ENCODE measurements at places on chromosomes 5 and 9.

GRCh38 chr5:72265032-72265877 is 54.8 kb downstream of the MRPS27 start:
- DNase-seq = no peak

DNA sequence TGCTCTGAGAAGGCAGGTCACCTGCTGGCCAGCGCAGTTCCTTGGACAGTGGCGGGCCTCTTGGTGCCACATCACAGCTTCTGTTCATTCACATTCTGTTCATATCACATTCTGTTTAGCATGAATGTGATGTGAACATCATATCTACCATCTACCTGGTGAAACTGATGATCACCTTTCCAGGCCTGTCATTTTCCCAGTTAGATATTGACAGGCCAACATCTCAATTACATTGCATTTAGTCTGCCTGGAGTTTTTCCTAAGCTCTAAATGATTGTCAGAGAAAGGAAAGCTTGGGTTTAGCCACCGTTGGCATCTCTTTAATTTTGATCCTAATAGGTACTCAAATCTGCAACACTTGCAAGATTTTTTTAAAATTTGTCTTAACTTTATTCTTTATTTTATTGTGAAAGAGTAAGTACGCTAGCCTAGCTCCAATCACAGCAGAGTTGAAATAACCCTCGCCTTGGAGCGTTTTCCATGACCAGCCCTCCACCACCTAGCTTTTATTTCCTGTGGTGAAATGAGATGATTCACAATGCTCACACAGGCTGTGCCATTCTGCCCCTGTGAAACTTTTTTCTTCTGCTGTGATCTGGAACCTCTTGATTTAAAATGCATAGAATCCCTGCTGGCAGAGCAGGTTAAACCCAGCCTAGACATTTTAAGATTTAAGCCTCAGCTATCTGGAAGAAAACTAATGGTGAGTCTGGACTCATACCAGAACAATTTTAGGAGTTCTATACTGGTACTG is 225.0 kb downstream of the ESM1 start:
- no peak for DNase-seq

DNA sequence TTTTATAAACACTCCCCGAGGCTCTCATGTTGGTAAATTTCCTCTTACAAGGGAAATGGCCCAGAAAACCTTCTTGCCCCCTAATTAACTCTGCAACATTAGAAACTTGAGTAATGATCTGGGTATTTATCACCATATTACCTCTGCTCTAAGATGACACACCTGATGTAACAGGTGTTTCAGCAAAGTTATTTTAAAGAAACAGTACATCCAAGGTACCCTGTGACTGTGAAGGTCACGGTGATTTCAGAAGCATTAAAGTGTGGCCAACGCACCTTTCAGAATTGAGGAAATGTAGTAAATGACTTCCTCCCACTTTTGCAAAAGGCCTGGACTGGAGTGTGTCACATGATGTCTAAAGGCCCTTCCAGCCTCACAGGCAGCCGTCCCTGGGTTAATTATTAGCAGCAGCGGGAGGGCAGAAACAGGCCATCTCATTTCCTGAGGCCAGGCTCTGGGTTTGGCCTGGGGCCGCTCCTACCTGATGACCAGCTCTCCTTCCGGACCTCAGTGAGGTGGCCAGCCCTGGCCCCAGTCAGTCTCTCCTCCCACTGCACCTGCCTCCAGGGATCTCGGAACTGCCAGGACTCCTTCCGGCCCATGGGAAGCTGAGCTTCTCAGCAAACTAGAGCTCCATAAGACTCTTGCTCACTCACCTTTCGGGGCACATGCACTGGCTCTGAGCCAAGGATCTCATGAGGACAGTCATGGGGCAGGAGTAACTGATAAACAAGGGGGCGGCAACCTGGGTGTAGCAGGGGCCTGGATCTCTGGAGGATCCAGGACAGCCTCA is 20.7 kb downstream of the PTPN3 start:
- peak; percentile 41 for DNase-seq

GRCh38 chr5:36946101-36946500 is 69.5 kb downstream of the NIPBL start:
- DNase-seq = no peak

GRCh38 chr9:23821375-23822181 is 4.5 kb downstream of the ELAVL2 start:
- DNase-seq = peak; percentile 76

- DNase-seq = peak; percentile 66
Measured at GRCh38 chr9:111914749-111915424, 18.3 kb downstream of the UGCG start.

- DNase-seq = no peak
Measured at GRCh38 chr9:110016340-110016739, 191.6 kb downstream of the C9orf152 start.

DNA sequence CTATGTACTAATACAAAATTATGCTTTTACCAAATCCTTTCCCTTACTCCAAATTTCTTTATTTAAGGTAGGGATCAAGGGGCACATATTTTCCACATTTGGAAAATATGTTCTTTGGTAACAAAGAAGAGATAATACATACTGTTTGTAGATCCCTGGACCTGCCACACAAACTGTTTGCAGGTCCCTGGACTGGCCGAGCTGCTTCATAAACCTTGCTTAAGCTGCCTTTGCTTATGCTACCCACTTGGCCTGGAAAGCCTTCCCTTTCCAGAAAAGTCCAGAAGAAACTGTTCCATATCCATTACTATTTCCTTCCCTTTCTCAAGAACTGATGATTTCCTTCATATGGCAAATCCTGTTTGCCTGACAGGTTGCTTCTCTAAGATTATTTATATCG is 22.6 kb upstream of the DMXL1 start:
- no peak for DNase-seq

GRCh38 chr9:73753171-73753570 is 601.5 kb downstream of the ANXA1 start:
- no peak for DNase-seq

GRCh38 chr5:99317136-99317535 is 388.3 kb upstream of the CHD1 start:
- no peak for DNase-seq

GRCh38 chr5:74761241-74761640 is 5.7 kb downstream of the GFM2 start:
- DNase-seq = no peak

GRCh38 chr9:97854696-97855485 is 1.9 kb downstream of the FOXE1 start:
- DNase-seq = no peak

DNA sequence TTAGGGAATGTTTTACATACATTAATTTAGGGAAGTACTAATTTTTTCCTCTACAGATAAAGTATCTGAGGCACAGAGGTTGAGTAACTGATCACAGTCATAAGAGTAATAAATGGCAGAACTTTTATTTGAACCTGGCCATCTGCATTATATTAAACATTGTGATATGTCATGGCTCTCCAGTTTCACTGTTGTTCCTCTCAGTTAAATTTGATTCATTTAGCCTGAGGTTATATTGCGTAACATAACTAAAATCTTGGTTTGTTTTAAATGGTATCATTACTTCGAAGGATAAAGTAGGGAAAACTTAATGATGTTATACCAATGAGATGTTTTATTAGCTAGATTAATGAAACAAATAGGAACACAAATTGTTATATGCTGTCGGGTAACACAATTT is 284.4 kb downstream of the KDM4C start:
- no peak for DNase-seq

DNA sequence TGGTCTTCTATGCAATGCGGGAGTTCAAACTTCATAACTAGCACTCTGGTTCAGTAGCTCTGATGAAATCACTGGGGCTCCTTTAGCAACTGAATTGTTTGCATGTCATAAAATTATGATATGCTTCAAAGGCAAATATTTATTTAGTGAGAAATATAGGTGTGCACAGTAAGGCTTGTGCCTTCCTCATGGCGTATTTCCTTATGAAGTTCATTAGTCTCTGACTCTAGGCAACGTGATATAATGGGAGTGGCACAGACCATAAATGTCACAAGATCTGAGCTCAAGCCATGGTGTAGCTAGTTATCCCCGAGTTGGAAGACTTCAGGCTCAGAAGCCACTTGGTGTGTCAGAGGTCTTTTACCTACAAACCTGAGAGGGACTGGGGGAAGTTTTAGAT is 35.5 kb downstream of the PIP5K1B start:
- DNase-seq = no peak

DNA sequence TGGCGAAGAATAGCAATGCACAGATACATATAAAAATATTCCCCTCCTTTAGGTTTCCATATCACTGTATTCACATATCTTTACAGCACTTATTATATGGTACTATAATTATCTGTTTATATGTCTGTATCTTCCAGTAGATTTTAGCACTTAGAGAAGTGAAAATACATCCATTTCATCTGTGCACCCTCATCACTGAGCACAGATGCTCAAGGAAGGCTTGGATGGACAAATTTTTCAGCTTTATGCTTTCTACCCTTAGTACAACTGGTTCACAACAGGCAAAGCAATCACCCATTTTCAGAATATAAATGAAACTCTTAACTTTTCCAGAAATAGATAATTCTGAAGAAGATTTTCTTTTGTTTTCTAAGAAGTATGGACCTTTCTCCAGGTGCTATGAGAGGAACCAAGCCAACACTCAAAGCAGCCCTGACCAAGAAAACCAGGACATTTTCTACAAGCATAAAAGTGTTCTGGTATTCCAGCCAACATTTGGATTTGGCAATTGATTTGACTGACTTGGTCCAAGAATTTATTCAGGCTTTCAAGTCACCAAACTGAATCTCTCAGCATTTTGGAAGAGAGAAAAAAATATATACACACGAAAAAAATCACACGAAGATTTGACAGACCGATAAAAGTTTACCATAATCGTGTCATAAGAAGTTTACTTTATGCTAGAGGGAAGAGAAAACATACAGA is 170.2 kb upstream of the CD180 start:
- DNase-seq = no peak

DNA sequence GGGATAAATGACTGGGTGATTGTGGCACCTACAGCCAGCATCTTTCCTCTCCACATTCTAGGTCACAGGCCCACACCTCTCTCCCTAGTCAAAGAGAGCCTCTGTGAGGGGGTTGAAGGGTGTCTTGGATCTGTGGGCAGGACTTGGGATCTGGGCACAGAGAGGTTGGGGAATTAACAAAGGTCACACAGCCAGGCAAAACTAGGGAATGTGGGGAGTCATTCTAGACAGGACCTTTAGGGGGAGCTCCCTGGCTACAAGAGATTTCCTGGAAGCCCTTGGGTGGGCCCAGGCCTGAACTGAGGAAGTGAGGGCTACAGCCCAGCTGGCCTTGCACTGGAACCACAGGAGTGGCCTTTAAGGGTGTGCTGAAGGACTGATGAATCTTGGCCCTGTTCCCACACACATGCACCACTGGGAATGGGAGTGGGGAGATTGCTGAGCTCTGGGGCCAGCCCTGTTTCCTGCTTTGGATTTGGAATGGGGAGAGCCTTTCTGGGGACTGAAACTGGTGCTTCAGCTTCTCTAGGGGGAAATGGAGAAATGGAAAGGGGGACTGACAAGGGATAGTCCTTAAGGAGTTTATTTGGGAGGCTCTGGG is 12.4 kb upstream of the CXXC5 start:
- peak; percentile 71 for DNase-seq

DNA sequence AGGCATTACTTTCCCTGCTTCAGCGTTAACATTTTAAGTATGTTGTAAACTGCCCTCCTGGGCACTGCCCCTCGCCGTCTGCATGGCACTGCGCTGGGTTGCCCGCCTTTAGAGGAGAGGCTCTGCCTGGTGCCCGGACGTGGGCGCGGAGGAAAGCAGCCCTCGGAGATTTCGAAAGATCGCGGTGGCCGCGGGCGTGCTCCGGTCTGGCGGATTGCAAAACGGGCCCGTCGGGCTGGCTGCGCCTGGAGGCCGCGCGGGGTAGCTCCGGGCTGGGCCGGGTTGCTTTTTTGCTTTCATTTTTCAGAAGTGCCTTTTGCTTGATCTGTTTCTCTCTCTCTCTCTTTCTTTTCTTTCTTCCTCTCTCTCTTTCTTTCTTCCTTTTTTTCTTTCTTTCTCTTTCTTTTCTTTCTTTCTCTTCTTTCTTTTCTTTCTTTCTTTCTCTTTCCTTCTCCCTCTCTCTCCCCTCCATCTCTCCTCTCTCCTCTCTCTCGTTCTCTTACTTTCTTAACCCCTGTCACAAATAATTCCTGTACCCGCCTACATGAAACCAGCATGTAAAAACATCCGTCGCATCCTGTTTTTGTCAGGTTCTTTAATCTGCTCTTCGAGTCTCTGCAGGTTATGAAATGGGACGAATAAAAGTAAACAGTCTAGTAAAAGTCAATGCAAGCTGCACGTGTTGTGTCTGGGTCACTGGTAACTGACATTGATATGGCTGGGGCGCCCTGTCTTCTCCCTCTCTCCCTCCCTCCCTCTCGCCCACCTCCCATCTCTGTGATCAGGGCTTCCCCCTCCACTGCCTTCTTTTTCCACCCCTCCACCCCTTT is 1.7 kb downstream of the FST start:
- peak; percentile 67 for DNase-seq

DNA sequence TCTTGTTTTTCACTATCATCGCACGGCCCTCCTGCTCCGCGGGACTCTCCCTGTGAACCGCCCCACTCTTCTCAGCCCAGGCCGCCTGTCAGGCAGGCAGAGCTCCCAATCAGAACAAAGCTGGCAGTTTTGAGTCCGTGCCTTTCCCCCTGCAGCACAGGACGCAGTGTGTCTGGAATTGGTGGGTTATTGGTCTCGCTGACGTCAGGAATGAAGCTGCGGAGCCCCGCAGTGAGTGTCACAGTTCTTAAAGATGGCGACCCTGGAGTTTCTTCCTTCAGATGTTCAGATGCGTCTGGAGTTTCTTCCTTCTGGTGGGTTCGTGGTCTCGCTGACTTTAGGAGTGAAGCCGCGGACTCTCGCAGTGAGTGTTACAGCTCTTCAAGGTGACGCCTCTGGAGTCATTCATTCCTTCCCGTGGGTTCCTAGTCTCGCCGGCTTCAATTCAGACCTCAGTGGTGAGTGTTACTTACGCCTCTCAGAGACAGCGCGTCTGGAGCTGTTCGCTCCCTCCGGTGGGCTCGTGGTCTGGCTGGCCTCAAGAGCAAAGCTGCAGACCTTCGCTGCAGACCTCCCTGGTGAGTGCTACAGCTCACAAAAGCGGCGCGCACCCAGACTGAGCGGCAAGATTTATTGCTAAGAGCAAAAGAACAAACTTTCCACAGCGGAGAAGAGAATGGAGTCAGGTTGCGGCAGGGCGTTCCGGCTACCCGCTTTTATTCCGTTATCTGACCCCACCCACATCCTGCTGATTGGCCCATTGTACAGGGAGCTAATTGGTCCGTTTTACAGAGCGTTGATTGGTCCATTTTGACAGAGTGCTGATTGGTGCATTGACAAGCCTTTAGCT is 7.4 kb downstream of the ZDHHC11B start:
- no peak for DNase-seq

- no peak for DNase-seq
Measured at GRCh38 chr5:39696672-39697398, 272.1 kb upstream of the DAB2 start.

DNA sequence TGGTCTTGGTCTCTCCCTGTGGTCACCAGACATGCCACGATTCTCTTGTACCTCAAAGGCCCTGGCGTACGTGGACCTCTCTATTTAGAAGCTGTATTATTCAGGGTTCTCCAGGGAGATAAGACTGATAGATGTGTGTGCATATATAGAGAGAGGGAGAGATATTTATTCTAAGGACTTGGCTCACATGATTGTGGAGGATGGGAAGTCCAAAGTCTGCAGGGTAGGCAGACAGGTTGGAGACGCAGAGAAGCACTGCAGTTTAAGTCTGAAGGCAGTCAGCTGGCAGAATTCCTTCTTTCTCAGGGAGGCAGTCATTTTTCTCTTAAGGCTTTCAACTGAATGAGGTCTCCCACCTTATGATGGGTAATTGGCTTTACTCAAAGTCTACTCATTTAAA is 16.3 kb downstream of the C9orf57 start:
- DNase-seq = no peak

Measured in NCI-H345 (cell line).